A549 treated with Mapracorat at 1 μM for 4 hours (cell line): ENCODE measurements at places on chromosomes 1 and 21. TPM values are rescaled to one million over a fixed set of nuclear protein-coding genes. Genes with fewer than 3 reads are reported as not detected.

SLAMF9 gene
- total RNA-seq: 0.12 to 0.94 TPM (median 0.49 TPM) in 5 replicates

NHLH2 gene
- not detected in 5 replicates for total RNA-seq

SLC35F3 gene
- total RNA-seq: 3.6 to 5.2 TPM (median 4.9 TPM) in 5 replicates

CYB5RL gene
- total RNA-seq: 2.2 to 3.7 TPM (median 3.4 TPM) in 5 replicates

MYOG gene
- total RNA-seq: not detected in 5 replicates

CRNN gene
- total RNA-seq: not detected in 5 replicates

CD2 gene
- total RNA-seq: not detected in 5 replicates

CFAP107 gene
- not detected in 5 replicates for total RNA-seq

ZNF593OS gene
- 0.65 TPM in 1 of 5 replicates, not detected in the others for total RNA-seq

KIF1B gene
- total RNA-seq: 10.6 to 15.0 TPM (median 13.2 TPM) in 5 replicates

UMODL1 gene
- not detected in 5 replicates for total RNA-seq

SORT1 gene
- total RNA-seq: 3.4 to 4.6 TPM (median 4.3 TPM) in 5 replicates

ZMYND12 gene
- 0.37 to 1.00 TPM (median 0.50 TPM) in 5 replicates for total RNA-seq

TMEM82 gene
- not detected in 5 replicates for total RNA-seq

A3GALT2 gene
- total RNA-seq: not detected in 5 replicates

TMPRSS3 gene
- total RNA-seq: 0.14 to 0.57 TPM (median 0.34 TPM) in 5 replicates

IL20 gene
- total RNA-seq: not detected in 5 replicates

FCN3 gene
- not detected in 5 replicates for total RNA-seq

B3GALT2 gene
- total RNA-seq: not detected in 5 replicates

PGBD5 gene
- total RNA-seq: 0.19 to 0.56 TPM (median 0.37 TPM) in 5 replicates

HAPLN2 gene
- total RNA-seq: 0.17 to 0.18 TPM in 2 of 5 replicates, not detected in the others
